Stimulated activated CD8-positive, alpha-beta memory T cell treated with anti-CD3 and anti-CD28 coated beads, Interleukin-12 subunit alpha, Interleukin-12 subunit beta, amount 100 ng/mL, for 4 hours (primary cell): ENCODE measurements at places on chromosomes 2 and 18.

DNA sequence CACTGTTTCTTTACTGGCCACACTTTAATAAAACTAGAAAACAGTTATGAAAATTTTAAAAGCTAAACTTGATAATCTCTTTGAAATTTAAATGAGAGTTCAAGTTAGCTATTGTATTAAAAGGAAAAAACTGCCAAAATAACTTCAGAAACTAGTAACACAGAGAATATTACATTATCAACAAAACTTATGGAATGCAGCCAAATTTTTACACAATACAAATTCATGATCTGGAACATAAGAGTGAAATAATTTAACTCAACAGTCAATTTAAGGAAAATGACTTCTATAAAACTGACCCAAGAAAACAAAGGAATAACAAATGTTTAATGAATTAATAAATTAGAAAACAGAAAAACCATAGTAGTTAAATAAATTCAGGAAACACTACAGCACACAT, 65.0 kb downstream of the TCF4 start:
- no peak for DNase-seq

DNA sequence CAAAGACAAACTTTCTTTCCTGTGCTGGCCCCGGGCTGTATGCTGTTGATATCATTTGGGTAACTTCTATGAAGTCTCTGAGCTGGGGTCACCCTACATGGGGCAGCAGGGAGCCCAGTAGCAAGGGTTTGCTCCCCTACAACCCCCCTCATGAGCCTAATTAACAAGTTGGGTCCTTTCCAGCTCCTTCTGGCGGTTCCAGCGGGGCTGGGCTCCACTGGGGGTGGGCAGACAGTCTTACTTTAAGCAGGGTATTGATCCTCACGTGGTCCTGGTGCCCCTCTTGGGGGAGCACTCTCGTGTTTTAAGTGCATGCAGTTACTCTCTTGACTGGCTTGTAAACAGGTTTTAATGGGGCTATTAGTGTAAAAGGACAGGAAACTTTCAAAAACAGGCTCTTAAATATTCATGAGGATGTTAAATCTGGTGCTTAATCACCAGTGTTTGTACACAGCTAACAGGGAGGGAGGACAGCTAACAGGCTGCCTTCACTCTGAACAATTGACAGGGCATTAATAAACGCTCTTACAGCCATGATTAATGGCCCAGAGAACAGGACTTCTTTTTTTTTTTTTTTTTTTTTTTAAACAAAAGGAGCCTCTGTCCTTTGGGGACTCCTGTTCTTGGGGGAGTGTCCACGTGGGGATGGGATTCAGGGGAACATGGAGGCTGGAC, 36.6 kb upstream of the SKOR2 start:
- no peak for DNase-seq

- no peak for DNase-seq
These were observed 60.8 kb downstream of the CEP192 start for GRCh38 chr18:13051950-13052349.

DNA sequence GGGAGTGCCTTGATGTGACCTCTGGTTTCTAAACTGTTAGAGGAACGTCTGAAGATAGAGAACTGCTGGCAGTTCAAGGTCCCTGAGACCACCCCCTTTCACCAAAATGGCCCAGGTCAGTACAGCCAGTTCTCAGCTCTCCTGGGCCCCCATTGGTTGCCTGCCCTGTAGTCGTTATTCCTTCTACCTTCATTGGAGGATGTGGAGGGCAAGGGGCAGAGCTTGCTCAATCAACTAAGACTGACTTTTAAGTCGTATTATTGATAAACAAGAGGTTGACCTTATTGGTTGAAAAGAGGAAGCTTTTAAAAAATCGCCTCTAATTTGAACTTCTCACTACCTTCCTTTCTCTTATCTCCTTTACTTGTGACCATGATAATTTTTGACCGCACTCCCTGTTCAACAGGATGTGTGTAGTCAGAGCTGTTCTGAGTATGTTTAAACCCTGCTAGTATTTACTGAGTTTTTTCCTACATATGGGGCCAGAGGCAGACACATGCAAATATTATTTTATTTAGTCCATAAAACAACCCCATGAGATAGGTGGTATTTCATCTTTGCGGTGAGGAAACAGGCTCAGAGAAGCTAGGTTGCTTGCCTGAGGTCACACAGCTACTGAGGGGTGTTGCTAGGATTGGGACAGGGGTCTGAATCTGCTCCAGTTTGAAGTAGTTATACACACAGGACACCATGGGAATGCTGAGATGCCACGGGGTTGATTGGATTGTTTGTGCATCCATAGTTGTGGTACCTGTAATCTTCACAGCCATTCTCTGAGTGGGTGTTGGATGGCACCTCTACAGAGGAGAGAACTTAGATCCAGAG, 65.9 kb downstream of the TMEM247 start:
- DNase-seq, result no peak

DNA sequence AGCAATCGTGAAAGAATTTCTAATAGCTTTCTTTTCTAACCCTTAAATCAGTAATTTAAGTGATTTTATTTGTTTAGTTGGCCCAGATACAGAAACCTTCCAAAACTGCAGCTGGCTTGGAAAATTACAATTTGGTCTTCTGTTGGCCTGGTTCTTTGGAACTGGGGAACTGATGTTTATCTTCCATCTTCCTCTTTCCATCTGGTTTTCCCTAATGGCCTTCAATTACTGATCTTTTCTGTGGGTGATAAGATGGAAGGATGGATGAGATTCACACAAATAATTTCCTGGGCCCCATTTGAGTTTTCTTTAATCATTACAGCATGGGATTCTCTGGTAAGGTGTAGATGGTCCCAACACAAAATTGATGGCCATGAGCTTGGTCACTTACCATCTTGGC, 106.5 kb upstream of the CHRNA1 start:
- no peak for DNase-seq
